ENCODE measurements at places on chromosomes 1 and 21. TPM values are rescaled to one million over a fixed set of nuclear protein-coding genes. Genes with fewer than 3 reads are reported as not detected.

DNA sequence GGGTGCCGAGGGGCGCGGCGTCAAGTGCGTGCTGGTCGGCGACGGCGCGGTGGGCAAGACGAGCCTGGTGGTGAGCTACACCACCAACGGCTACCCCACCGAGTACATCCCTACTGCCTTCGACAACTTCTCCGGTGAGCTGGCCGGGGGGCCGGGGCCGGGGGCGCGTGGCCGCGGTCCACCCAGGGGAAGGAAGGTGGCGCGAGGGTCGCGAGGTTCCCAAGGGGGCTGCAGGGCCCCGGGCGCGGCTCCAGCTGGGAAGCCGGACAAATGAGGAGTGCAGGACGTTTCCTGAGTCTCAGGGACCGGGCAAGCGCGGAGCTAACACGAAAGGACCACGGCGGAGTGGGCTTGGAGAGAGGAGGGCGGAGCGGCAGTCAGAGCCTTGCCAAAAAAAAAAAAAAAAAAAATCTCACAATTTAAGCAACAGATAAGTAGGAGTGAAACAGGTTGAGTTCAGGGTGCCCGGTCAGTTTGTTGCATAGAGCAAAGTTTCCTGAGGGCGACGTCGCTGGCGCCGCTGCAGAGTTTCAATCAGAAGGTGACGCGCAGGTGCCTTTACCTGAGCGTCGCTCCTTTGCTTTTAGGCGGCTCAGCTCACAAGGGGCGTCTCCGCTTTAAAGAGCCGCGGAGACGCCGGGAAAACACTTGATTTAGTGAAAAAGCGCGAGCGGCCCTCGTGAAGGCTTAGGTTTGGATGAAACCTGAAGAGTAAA is 750 bp downstream of the RHOU start:
- H3K36me3 ChIP-seq, result peaks cover 20% of the 10 kb centered on the region
- 0 out of 2 replicates have a peak overlapping the region, but pooled peaks have one; percentile 13 for H3K27ac ChIP-seq
- peaks cover 19% of the 10 kb centered on the region for H3K27me3 ChIP-seq
- peak overlapping the region; percentile 62 for H3K4me3 ChIP-seq
- no peaks in the 10 kb centered on the region for H3K4me1 ChIP-seq

DNA sequence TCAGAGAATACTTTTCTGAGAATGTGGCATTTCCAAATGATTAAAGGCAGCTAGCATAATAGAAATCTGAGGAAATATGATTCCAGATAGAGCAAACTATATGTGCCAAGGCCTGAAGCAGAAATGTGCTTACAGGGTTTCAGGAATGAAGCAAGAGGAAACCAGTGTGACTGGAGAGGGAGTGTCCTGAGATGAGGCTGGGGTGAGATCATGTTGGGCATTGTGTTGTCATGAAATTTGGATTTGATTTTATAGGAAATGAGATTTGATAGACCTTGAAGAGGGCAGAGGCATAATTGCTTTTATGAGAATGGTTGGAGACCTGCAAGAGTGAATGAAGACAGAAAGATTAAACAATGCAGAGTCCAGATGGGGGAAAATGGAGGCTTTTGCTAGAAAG is 338.1 kb upstream of the SNX7 start:
- no peaks in the 10 kb centered on the region for H3K27me3 ChIP-seq
- H3K4me3 ChIP-seq, result no peak overlapping the region
- peak overlapping the region; percentile 56 for H3K27ac ChIP-seq
- H3K36me3 ChIP-seq, result no peaks in the 10 kb centered on the region
- peaks cover 20% of the 10 kb centered on the region for H3K4me1 ChIP-seq

The RGSL1 gene
- not detected for polyA plus RNA-seq

DNA sequence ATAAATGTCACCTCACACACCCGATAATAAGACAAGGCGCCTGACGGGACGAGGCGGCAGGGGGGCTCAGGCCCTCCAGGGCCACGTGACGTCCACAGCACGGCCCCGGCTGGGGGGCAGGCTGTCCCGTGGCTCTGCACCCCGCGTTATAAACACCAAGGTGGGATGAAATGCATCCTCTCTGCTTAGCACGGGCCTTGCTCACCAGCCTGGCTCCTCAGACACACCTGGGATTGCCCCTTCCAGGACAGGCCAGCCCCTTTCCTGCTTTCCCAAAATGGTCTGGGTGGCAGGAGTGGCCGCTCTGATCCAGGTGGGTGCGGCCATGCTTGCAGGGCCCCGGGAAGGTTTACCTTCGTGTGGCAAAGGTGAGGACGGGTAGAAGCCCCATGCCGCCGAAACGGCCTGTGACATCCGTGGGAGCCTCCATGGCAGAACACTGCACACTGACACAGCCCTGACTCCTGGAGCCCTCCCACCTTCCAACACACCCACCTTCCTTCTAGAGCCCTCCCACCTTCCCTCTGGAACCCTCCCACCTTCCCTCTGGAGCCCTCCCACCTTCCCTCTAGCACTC is 35.9 kb downstream of the SLC19A1 start:
- DNase-seq, result no peak
- no peaks in the 10 kb centered on the region for H3K27me3 ChIP-seq
- no peak overlapping the region for H3K4me3 ChIP-seq

- no peak overlapping the region for H3K27ac ChIP-seq
- H3K4me3 ChIP-seq, result no peak overlapping the region
- no peaks in the 10 kb centered on the region for H3K36me3 ChIP-seq
- H3K4me1 ChIP-seq, result peaks cover 9% of the 10 kb centered on the region
- DNase-seq, result no peak
Measured at GRCh38 chr21:34971656-34972055, 77.4 kb downstream of the RUNX1 start.

GRCh38 chr21:39318091-39318959 is 4.9 kb upstream of the BRWD1 start:
- DNase-seq, result no peak
- H3K36me3 ChIP-seq, result no peaks in the 10 kb centered on the region
- H3K27ac ChIP-seq, result peak overlapping the region; percentile 59
- H3K4me1 ChIP-seq, result peaks cover 21% of the 10 kb centered on the region
- H3K27me3 ChIP-seq, result no peaks in the 10 kb centered on the region
- H3K4me3 ChIP-seq, result no peak overlapping the region

The COL8A2 gene
- 1.1 TPM for polyA plus RNA-seq

The MATN1 gene
- polyA plus RNA-seq, result 0.27 TPM

DNA sequence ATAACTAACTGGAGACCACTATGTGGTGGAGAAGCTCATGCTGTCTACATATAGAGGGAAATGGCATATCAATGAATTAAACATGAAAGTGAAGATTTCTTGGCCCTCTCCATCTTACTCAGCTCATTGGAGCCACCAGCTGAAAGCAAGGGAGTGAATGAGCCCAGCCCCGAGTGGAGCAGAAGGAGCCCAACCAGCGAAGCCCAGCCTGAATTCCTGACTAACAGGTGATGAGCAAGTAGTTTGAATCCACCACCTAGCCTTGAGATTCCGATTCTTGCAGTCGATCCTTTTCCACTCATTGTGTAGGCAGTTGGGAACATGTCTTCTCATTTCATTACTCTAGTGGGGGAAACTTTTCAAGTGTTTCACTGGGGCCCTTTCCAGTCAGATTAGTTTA is 18.6 kb upstream of the ST6GALNAC3 start:
- DNase-seq, result no peak
- H3K4me3 ChIP-seq, result no peak overlapping the region
- H3K27me3 ChIP-seq, result no peaks in the 10 kb centered on the region

GRCh38 chr1:15628003-15628402 is 10.7 kb downstream of the DDI2 start:
- H3K36me3 ChIP-seq, result peaks cover 15% of the 10 kb centered on the region
- H3K4me1 ChIP-seq, result peaks cover 3% of the 10 kb centered on the region
- no peak overlapping the region for H3K4me3 ChIP-seq
- DNase-seq, result no peak
- H3K27me3 ChIP-seq, result no peaks in the 10 kb centered on the region

DNA sequence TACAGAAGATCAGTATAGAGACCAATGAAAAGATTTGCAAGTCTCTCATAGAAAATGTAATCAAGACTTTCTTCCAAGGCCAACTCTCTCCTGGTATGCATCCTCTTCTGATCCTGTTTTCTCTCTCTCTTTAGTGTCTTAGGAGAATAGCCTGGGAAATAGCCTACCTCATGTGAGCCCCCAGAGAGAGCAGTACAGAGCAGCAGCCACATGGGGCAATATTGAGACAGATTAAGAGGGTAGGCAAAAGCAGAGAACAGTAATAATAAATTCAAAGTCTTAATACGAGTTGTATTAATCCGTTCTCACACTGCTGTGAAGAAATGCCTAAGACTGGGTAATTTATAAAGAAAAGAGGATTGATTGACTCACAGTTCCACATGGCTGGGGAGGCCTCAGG is 61.4 kb downstream of the RNASEL start:
- no peak overlapping the region for H3K4me3 ChIP-seq
- no peaks in the 10 kb centered on the region for H3K4me1 ChIP-seq
- H3K27me3 ChIP-seq, result no peaks in the 10 kb centered on the region
- H3K27ac ChIP-seq, result no peak overlapping the region
- DNase-seq, result no peak

DNA sequence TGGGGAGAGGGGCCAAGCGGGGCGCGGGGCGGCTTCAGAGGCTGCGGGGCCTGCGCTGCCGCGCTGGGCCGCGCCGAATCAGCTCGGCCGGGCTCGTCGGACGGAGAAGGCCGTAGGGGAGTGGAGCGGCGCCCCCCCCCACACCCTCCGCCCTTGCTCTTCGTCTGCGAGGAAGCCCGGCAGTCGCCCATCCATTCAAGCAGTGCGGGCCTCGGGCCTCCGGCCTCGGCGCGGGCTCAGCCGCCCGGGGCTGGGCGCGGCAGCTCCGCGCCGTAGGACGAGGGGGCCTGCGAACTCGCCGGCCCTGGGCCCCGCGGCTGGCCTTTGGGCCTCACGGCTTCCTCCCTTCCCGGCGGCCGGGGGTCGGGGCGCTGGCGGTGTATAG is 564 bp downstream of the CTPS1 start:
- H3K27ac ChIP-seq, result peak overlapping the region; percentile 70
- peak overlapping the region; percentile 67 for H3K4me3 ChIP-seq
- no peaks in the 10 kb centered on the region for H3K36me3 ChIP-seq
- H3K4me1 ChIP-seq, result peaks cover 18% of the 10 kb centered on the region
- no peaks in the 10 kb centered on the region for H3K27me3 ChIP-seq
- DNase-seq, result no peak

The FCRL5 gene
- not detected for polyA plus RNA-seq

- no peak overlapping the region for H3K4me3 ChIP-seq
- H3K27ac ChIP-seq, result no peak overlapping the region
- H3K27me3 ChIP-seq, result 0 out of 2 replicates have a peak, but pooled peaks cover 4% of the 10 kb centered on the region
- H3K36me3 ChIP-seq, result no peaks in the 10 kb centered on the region
- H3K4me1 ChIP-seq, result no peaks in the 10 kb centered on the region
Measured at GRCh38 chr1:118101515-118101844, 83.5 kb downstream of the SPAG17 start.

All from IMR-90 (cell line).